ENCODE measurements at places on chromosomes 1 and 21. TPM values are rescaled to one million over a fixed set of nuclear protein-coding genes. Genes with fewer than 3 reads are reported as not detected.

The ATP5IF1 gene
- total RNA-seq: 147 TPM

The DDX20 gene
- total RNA-seq: 15.8 TPM

The MEAF6 gene
- total RNA-seq: 108 TPM

- DNase-seq: no peak
These were observed 17.1 kb downstream of the ZBTB17 start for GRCh38 chr1:15958793-15959192.

DNA sequence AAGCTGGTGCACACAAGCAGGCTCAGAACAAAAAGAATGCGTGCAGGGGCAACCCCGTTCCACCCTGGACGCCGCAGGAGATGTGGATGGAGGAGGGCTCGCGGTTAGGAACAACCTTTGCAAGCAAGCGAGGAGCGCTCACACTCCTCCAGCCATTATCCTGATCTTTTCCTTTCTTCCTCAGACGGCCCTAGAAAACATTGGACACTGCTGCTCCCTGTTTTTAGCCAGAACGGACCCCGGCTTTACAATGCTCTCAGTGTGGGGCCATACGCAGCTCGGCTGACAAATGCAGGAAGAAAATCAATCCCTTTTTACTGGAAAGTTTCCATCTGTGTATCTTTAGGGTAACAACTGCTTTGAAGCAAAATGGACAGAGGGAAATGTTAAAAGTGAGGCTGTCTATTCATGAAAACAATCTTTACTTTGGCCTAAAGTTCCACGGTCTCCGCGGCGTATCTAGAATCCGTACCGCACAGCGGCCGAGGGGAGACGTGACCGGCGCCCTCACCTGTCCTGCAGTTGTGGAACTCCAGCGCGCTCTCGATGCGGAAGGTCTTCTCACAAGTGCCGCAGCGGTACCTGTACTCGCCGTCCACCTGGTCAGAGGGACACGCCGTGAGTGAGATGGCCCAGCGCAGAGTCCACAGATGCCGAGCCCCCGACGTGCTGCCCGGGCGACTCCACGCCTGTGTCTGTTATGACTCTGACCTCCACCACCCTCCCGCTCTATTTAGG lies 44.0 kb downstream of the PRDM15 start:
- no peak for DNase-seq

Data from activated T-cell treated with anti-CD3 and anti-CD28 coated beads, Interleukin-2, amount 50 U/mL, for 72 hours (primary cell).